ENCODE measurements at places on chromosomes 7 and 10. TPM values are rescaled to one million over a fixed set of nuclear protein-coding genes. Genes with fewer than 3 reads are reported as not detected.

DNA sequence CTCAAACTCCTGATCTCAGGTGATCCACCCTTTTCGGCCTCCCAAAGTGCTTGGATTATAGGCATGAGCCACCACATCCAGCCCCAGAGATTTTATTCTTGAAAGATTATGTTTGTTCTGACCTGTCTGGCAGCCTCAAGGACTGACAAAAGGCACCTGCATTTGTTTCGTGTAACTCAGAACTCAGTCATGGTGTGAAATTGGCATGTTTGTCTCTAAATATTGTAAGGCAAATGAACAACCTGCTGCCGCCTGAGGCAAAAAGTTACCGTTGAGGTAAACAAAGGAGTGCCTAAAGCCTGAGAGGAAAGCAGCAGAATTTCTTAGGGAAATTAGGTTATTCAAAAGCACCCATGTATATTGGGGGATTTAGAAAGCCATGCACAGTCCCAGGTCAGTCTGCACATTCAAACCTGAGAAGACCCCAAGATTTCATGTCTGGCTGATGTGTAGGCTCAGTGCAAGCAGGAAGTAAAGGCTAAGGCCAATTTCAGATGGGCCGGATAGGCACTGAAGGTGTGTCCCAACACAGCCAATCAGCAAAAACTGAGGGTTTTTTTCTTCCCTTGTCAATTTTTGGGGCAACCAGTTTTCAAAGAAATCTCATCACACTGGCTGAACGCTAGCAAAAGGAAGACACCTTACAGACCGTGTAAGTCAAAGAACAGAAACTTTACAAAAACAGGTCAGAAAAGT, 33.3 kb upstream of the HHEX start:
- no peak overlapping the region for H3K4me3 ChIP-seq
- peaks cover 20% of the 10 kb centered on the region for H3K36me3 ChIP-seq
- H3K4me1 ChIP-seq, result no peaks in the 10 kb centered on the region
- peaks cover 6% of the 10 kb centered on the region for H3K27me3 ChIP-seq

GRCh38 chr7:100865938-100866728, 1.1 kb upstream of the TRIP6 start:
- DNase-seq, result peak; percentile 34
- peaks cover 14% of the 10 kb centered on the region for H3K4me1 ChIP-seq
- peaks cover 6% of the 10 kb centered on the region for H3K36me3 ChIP-seq
- H3K27ac ChIP-seq, result peak overlapping the region; percentile 93
- H3K4me3 ChIP-seq, result peak overlapping the region; percentile 90
- H3K27me3 ChIP-seq, result no peaks in the 10 kb centered on the region

GRCh38 chr7:22295402-22296264, 61.3 kb downstream of the RAPGEF5 start:
- DNase-seq, result no peak
- H3K4me3 ChIP-seq, result no peak overlapping the region
- H3K36me3 ChIP-seq, result no peaks in the 10 kb centered on the region
- no peaks in the 10 kb centered on the region for H3K4me1 ChIP-seq

- no peaks in the 10 kb centered on the region for H3K36me3 ChIP-seq
- peaks cover 2% of the 10 kb centered on the region for H3K4me1 ChIP-seq
- H3K27me3 ChIP-seq, result no peaks in the 10 kb centered on the region
- DNase-seq, result peak; percentile 32
- H3K4me3 ChIP-seq, result no peak overlapping the region
These were observed 39.1 kb downstream of the GOLGA7B start for GRCh38 chr10:97888641-97889262.

GRCh38 chr7:26438078-26438477, 146.4 kb downstream of the SNX10 start:
- no peak overlapping the region for H3K4me3 ChIP-seq
- H3K27me3 ChIP-seq, result peaks cover 4% of the 10 kb centered on the region
- no peak overlapping the region for H3K27ac ChIP-seq
- no peak for DNase-seq
- no peaks in the 10 kb centered on the region for H3K36me3 ChIP-seq

- no peak for DNase-seq
- H3K27ac ChIP-seq, result no peak overlapping the region
- no peaks in the 10 kb centered on the region for H3K27me3 ChIP-seq
- no peaks in the 10 kb centered on the region for H3K4me1 ChIP-seq
- no peaks in the 10 kb centered on the region for H3K36me3 ChIP-seq
These were observed 271.4 kb downstream of the POLR1F start for GRCh38 chr7:19437446-19437845.

- H3K4me1 ChIP-seq, result no peaks in the 10 kb centered on the region
- no peak overlapping the region for H3K4me3 ChIP-seq
- DNase-seq, result no peak
- no peaks in the 10 kb centered on the region for H3K36me3 ChIP-seq
These were observed 371.9 kb downstream of the BMPER start for GRCh38 chr7:34277016-34277802.

DNA sequence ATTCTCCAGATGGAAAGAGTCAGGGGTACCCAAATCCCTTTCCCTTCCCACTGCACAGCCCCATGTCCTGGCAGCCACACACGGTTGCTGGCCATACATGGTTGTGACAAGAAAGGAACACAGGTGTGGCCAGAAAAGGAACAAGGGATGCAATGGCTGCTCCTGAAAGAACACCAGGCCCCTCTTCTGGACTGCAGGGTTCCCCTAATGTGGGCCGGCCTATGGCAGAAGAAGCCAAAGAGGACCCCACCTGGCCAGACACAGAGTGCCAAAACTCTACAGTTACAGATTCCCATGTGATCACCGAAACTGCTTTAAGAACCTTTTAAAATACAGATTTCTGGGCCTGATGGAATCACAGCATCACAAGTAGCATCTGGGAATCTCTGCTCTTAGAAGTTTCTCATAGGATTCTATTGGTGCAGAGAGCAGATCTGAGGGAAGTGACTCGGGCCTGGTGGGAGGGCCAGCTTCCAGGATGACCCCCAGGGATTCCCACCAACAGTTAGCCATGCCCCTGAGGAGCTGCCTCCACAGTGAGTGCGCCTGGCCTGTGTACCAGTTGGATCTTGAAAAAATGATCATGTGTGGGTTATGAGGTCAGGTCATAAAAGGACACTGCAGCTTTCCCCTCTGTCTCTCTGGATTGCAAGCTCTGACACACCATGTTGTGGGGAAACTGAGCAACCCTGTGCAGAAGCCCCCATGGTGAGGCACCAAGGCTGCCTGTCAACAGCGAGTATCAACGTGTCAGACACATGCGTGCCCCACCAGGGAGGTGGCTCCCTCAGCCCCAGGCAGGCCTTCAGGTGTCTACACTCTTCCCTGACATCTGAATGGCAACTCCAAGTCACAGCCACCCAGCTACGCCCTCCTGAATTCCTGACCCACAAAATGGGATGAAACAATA, 89.6 kb upstream of the LANCL2 start:
- H3K4me3 ChIP-seq, result no peak overlapping the region
- no peaks in the 10 kb centered on the region for H3K36me3 ChIP-seq
- no peak for DNase-seq
- no peaks in the 10 kb centered on the region for H3K27me3 ChIP-seq
- H3K4me1 ChIP-seq, result no peaks in the 10 kb centered on the region

DNA sequence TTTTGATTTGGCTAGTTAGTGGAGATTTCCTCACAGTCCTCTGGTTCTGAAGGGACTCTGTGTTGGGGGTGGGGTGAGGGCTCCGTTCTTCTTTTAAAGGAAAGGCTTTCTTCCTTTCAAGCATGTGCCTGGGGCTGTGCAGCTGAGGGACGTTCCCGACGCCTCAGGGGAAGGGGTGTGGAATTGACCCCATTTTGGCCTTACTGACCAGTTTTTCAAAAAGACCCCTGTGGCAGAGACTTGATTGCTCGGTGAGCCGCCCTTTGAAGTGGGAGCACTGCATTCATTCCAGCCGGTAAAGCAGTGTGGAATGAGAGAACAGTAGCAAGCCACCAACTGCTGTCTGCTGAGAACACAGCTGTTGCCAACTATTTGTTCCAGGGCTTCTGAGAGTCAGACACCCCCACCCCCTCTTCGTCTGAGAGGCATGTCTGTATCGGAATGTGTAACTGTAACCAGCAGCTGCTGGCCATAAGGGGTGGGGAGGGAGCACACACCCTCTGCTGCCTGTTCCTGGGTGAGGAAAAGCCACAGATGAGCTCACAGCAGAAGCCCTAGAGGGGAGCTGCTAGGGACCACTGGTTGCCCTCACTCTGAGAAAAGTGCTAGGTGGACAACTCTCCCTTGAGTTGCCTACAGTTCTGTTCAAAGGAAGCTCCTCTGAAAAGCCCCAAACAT, 33.2 kb downstream of the WBP1L start:
- H3K4me1 ChIP-seq, result peaks cover 77% of the 10 kb centered on the region
- peaks cover 2% of the 10 kb centered on the region for H3K36me3 ChIP-seq
- no peak overlapping the region for H3K27ac ChIP-seq
- no peaks in the 10 kb centered on the region for H3K27me3 ChIP-seq
- peak; percentile 64 for DNase-seq

- no peak for DNase-seq
- H3K4me3 ChIP-seq, result no peak overlapping the region
- H3K4me1 ChIP-seq, result no peaks in the 10 kb centered on the region
- no peak overlapping the region for H3K27ac ChIP-seq
- no peaks in the 10 kb centered on the region for H3K27me3 ChIP-seq
These were observed 189.1 kb downstream of the LRRTM3 start for GRCh38 chr10:67114945-67115344.

DNA sequence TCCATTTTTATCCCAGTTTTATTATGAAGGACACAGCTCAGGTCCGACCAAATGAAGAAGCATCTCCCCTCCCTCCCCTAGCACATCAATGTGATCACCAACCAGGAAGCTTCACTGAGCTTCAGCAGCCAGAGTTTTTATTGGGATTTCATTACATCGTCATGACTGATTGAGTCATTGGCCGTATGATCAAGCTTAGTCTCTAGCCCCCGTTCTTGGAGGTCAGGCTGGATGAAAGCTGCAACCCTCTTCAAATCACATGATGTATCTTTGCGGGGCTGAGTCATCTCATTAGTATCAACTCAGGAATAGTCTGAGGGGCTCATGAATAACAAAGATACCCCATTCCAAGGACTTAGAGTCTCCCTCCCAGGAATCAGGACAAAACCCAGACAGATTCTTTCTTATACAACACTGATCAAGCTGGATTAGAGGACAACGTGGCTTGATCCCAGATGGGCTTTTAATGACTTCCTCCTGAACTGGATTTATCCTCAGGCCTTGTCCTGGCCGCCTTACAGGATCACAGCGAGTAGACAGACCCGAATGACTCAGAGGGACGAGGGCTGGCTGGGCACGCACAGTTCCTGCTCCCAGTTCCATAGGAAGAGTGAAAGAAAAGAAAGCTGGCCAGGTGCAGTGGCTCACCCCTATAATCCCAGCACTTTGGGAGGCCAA, 14.5 kb downstream of the LIMK1 start:
- peaks cover 18% of the 10 kb centered on the region for H3K4me1 ChIP-seq
- H3K27ac ChIP-seq, result no peak overlapping the region
- no peak for DNase-seq
- no peaks in the 10 kb centered on the region for H3K27me3 ChIP-seq
- H3K36me3 ChIP-seq, result peaks cover 19% of the 10 kb centered on the region
- H3K4me3 ChIP-seq, result no peak overlapping the region

DNA sequence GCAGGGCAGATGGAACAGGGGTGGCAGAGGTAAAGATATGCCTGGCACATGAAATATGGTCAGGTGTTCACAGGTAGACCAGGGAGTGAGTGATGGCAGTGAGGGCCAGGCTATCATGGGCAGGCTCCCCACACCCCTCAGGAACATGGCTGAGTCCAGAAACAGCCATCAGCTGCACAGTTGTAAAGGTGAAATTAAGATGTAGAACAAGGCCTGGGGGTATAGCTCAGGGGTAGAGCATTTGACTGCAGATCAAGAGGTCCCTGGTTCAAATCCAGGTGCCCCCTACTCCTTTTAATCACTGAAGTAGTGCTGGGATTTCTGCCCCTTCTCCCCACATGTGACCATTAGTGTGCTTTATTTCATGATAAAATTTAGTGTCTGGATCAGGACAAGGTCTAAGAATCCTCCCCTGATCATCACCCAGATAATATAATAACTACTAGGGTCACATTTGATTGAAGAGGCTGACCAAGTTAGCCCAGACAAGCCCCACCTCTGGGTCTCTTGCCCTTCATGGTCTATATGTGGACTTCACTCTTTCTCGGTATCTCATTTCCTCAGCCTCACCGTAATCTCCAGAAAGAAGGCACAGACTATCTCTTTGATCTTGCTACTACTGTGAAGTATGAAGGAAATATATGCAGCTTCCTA, 69.0 kb downstream of the ZNF783 start:
- H3K27ac ChIP-seq, result no peak overlapping the region
- H3K4me1 ChIP-seq, result no peaks in the 10 kb centered on the region
- peaks cover 3% of the 10 kb centered on the region for H3K27me3 ChIP-seq
- H3K4me3 ChIP-seq, result no peak overlapping the region
- peak; percentile 25 for DNase-seq
- peaks cover 2% of the 10 kb centered on the region for H3K36me3 ChIP-seq

GRCh38 chr10:28676326-28676967, 874 bp upstream of the BAMBI start:
- peaks cover 48% of the 10 kb centered on the region for H3K27me3 ChIP-seq
- peaks cover 23% of the 10 kb centered on the region for H3K4me1 ChIP-seq
- DNase-seq, result peak; percentile 26
- peak overlapping the region; percentile 64 for H3K4me3 ChIP-seq
- no peak overlapping the region for H3K27ac ChIP-seq

DNA sequence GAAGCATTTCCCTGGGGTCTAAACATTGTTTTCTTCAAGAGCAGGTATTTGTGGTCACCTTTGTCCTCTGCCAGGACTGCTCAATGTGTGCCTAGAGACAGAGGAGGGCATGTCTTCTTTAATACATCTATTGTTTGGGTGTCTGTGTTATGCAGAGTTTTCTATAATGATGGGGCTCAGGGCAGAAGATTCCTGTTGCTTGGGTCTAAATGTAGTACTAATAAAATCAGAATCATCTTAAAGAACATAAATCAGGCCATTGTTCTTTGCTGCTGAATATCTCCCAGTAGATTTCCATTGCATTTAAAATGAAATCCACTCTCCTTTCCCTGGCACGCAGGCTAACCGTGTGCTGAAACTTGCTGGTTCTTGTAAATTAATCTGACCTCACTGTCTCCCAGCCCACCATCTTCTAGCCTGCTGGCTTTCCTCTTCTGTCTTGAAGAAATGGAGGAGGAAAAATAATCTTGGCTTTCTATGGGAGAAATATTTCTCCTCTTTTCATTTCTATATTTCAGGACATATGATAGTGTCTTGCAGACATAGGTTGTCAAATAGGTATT, 1396.8 kb downstream of the GATA3 start:
- no peaks in the 10 kb centered on the region for H3K36me3 ChIP-seq
- no peak overlapping the region for H3K4me3 ChIP-seq
- peaks cover 12% of the 10 kb centered on the region for H3K27me3 ChIP-seq
- no peak for DNase-seq
- no peaks in the 10 kb centered on the region for H3K4me1 ChIP-seq

The CRTAC1 gene
- not detected for total RNA-seq

The MSS51 gene
- 1.6 TPM for total RNA-seq

The SYT15 gene
- total RNA-seq, result 0.43 TPM

The GSTO1 gene
- total RNA-seq, result 197 TPM

The SH2D4B gene
- 0.05 TPM for total RNA-seq

The MTG1 gene
- total RNA-seq, result 32.9 TPM
